ENCODE measurements at places on chromosomes 3 and 15.

DNA sequence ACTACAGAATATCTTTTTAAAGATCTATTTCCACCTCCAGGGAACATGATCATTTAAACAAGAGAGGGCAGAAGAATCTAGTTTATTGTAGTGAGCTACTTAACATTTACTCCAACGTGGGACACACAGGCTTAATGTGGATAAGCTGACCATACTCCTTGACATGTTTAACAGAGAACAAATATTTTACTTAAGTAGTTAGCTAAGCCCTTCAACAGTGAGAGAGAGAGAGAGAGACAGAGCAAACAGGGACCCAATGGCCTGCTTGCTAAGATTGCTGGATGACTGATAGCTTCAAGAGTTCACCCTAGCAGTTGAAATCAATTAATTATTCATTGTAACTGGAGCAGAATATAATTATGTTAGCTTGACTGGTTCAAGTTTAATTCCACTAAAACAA, 158.6 kb downstream of the ADAM10 start:
- DNase-seq, result no peak

DNA sequence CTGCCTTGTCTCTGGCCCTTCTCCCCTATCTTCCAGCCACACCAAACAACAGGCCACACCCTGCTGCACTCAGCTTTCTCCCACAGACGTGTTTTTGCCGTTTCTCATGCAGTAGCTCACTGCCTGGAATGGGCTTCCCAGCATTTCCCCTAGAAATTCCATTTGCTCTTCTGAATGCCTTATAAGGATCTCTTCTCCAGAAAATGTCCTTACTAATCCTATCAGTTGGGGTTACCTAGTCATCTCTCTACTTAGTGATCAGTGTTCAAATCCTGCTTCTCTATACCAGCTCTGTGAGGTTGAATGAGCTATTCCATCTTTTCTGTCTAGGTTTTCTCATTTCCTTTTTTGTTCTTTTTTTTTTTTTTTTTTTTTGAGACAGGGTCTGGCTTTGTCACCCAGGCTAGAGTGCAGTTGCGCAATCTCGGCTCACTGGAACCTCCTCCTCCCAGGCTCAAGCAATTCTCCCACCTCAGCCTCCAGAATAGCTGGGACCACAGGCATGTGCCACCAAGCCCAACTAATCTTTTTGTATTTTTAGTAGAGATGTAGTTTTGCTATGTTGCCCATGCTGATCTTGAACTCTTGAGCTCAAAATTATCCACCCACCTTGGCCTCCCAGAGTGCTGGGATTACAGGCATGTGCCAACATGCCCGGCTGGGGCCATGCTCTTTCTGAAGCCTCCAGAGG, 98.2 kb upstream of the CHD2 start:
- no peak for DNase-seq

DNA sequence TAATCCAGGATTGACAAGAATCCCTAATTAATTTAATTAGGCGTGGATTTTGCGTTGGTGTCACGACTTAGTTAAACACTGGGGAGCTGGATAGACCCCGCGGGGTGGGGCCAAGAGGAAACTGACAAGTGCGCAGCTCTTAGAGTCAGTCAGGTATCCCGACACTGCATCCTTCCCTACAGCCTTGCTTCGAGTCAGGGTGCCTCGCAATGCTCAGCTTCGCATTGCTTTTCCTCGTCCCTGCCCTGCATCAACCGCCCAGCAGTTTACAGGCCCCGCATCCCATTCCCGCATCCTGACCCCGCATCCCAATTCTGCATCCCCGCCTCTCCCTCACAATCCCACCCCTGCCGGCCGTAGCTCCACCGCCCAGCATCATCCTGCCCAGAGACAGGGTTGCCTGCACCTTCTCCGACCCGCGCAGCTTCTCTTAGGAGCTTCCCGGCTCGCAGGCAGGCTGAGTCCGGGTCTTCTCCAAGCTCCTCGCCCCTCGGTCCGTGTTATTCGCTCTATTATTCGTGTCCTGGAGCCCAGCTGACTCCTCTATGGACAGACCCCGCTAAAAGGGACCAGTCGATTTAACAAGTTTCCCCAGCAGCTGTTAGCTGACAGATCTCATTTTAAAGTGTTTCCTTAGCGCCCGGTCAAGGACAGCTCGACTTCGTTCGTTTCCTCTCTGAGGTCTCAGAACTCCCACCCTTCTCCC, 699 bp upstream of the SHOX2 start:
- DNase-seq, result no peak

- no peak for DNase-seq
These were observed 229.3 kb downstream of the OCA2 start for GRCh38 chr15:27869697-27870281.

GRCh38 chr15:77387365-77388105, 32.4 kb downstream of the PEAK1 start:
- DNase-seq, result no peak

GRCh38 chr3:142962520-142963233, 797 bp downstream of the PAQR9 start:
- DNase-seq, result no peak

DNA sequence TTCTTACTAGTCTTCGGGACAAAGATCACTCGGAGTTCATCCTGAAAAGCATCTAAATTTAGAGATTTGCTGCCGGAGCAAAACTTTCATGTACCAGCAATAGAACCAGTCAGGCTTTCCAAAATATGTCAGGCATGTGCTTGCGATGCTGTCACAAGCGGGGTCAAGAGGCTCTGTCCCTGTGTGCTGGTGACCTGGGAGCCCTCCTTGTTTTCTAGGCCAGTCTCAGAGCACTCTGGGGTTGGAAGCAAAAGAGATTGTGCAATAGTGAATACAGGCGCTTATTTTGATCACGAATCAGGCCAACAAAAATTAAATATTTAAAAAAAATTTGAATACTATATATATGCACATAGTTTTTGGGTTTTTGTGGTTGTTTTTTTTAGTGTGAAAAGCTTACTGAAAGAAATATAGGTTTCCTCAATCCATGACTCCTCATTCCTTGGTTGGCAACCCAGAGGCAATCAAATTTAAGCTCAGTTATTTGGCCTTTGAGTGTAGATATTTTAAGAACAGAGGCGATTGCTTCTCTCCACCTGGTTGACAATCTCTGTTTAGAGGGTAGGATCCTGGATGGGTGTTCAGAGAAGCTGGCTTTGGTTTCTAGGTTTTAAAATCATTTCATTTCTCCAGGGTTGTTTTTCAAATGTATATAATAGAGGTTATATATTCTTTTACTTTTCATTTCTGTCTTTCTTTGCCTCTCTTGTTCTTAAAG, 8.4 kb upstream of the KLHL24 start:
- DNase-seq, result no peak

DNA sequence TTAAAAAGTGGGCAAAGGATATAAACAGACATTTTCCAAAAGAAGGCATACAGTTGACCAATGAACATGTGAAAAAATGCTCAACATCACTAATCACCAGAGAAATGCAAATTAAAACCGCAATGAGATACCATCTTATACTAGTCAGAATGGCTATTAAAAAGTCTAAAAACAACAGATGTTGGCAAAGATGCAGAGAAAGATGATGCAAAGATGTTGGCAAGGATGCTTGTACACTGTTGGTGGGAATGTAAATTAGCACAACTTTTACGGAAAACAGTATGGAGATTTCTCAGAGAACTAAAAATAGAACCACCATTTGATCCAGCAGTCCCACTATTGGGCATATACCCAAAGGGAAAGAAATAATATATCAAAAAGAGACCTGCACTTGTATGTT, 53.5 kb downstream of the TLNRD1 start:
- no peak for DNase-seq

DNA sequence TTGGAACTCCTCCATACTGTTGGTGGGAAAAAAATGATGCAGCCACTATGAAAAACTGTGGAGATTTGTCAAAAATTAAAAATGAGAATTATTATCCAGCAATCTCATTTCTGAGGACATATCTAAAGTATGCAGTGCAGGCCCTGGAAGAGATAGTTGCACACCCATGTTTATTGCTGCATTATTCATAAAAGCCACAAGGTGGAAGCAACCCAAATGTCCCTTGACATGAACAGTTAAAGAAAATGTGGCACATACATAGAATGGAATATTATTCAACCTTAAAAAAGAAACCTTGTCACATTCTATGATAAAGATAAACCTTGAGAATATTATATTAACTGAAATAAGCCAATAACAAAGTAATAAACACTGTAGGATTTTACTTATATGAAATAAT, 80.9 kb upstream of the ARHGEF26 start:
- no peak for DNase-seq

- no peak for DNase-seq
These were observed 57.8 kb upstream of the PLSCR4 start for GRCh38 chr3:146308682-146309081.
